ENCODE measurements at places on chromosomes 3 and 15. TPM values are rescaled to one million over a fixed set of nuclear protein-coding genes. Genes with fewer than 3 reads are reported as not detected.

The ADGRG7 gene
- not detected for total RNA-seq

The ALG1L2 gene
- not detected for total RNA-seq

The CCR2 gene
- total RNA-seq: not detected

The GXYLT2 gene
- total RNA-seq: 64.6 TPM

The PYDC2 gene
- not detected for total RNA-seq

DNA sequence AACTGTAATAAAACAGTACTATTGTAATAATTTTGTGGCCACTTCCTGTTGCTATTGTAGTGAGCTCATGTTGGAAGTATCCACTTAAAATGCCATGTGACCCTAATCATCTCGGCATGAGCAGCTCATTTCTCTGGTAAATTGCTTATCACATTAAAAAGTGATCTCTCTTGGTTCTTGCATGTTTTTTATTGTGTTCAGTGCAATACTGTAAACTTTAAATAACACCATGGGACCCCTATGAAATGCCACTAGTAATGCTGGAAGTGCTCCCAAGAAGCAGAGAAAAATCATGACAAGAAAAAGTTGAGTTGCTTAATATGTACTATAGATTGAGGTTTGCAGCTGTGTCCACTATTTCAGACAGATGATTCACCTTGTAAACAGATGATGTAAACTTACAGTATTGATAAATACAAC is 45.6 kb downstream of the NMD3 start:
- peak; percentile 45 for DNase-seq

GRCh38 chr3:149015393-149015792 is 24.1 kb downstream of the GYG1 start:
- DNase-seq: no peak

DNA sequence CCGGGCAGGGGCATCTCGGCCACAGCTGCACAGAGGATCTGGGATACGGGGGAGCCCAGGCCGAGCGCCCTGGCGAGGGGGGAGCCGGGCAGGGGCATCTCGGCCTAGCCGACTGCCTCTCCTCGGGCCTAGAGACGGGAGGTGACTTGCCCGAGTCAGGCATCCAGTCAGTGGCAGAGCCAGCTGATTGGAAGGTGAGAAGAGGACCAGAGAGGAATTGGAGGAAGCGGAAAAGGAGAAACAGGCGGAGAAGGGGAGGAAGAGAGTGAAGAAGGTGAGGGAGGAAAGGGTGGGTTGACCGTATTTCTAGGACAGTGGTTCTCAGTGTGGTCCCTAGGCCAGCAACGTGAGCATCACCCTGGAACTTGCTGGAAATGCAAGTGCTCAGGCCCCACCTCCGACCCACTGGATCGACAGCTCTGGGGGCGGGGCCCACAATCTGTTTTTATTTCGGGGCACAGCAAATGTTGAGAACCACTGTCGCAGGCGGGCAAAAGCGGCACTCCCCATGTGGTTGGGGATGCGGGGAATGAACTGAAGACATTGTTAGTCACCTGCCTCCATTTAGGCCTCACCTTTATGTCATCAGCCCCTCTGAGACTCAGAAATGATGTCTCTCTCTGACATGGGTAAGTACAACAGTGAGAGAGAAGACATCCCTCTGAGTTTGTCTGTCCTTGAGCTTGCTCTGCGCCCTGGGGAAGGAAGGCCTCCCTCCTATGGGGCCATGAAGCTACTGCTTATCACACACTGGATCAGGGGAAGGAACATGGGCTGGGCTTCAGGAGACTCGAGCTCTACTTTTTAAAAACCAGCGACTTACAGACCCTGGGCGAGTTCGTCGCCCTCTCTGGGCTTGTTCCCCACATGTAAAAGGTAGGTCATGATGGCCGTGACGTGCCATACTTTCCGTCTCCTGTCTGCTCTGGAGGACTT is 1.0 kb upstream of the MELTF start:
- DNase-seq: no peak

DNA sequence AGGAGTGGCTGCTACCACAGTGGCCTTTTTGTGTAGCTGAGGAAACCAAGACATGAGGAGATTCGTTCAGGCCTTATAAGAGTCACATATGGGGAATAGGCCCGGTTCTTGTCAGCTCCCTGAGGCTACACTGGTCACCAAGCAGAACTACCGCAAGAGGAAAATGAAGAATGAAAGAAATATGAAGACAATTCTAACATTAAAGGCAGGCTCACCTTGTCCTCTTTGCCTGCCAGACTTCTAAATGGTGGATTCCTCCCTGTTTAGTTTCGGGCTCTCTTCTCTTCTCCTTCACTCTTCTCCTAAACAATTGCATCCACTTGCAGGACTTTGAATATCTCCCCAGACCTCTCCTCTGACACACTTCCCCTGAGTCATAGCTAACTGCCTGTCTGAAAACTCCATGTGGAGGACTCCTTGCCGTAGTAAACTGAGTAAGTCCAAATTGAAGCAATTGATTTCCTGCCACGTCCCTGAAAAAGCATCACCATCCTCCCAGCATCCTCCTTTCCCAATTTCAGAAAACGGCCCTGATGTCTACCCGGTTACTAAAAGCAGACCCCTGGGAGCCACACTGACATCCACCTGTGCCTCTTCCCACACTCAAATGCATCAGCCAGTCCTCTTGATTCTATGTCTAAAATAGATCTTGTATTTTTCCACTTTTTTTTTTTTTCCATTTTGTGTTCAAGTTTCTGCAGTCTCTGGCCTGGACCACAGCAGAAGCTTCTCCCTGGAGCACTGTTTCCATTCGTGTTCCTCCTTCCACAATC is 30.3 kb upstream of the VEPH1 start:
- peak; percentile 89 for DNase-seq

- no peak for DNase-seq
Measured at GRCh38 chr15:90471769-90472168, 58.0 kb upstream of the CRTC3 start.

GRCh38 chr3:141287326-141287725 is 55.7 kb downstream of the PXYLP1 start:
- no peak for DNase-seq

- no peak for DNase-seq
Measured at GRCh38 chr3:188253800-188254452, 100.0 kb downstream of the LPP start.

DNA sequence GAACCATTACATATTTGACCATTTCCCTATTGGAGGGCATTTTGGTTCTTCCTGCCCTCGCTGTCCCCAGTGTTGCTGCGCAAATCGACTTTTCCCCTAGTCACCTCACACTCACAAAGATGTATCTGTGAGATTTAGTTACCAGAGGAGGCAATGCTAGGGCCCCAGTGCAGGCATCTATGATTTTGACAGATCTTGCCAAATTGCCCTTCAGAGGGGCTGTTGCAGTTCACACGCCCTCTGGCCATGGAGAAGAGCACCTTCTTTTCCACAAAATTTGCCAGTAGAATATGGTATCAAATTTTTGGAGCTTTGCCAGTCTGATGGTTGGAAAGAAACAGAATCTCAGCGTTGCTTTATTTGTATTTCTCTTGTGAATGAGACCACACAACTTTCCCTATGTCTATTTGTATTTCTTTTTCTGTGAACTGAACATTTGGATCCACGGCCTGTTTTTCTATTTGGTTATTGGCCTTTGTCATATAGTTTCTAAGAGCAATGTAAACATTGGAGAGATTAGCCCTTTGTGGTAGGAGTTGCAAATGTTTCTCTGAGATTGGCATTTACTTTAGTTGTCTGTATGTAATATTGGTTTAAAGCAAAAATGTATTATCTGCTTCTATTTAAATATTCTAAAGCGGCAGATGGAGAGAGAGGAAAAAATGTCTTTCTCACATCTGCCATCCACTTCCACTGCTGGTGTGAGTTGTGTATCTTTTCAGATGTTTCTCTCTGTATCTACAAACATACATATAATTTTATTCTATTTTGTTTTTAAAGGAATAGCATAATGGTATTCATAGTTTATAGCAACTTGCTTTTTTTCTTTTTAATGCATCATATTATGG is 66.1 kb downstream of the DNASE1L3 start:
- DNase-seq: no peak
